ENCODE measurements at places on chromosomes 1 and 21.

GRCh38 chr1:163922743-163923201 lies 601.0 kb downstream of the NUF2 start:
- DNase-seq: no peak

GRCh38 chr1:62725255-62725654 lies 37.1 kb upstream of the DOCK7 start:
- no peak for DNase-seq

DNA sequence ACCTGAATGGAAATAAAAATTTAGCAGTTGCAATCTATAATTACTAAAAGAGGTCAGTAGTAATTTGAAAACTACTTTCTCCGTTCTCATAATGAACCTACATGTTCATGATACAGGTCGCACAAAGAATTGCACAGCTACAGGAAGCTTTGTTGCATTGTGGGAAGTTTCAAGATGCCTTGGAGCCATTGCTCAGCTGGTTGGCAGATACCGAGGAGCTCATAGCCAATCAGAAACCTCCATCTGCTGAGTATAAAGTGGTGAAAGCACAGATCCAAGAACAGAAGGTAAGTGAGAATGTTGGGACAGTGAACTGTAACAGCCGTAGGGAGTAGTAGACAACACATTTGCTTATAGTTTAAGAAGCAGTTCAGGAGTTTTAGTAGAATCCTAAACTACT lies 68.8 kb upstream of the BMP8A start:
- DNase-seq: no peak

DNA sequence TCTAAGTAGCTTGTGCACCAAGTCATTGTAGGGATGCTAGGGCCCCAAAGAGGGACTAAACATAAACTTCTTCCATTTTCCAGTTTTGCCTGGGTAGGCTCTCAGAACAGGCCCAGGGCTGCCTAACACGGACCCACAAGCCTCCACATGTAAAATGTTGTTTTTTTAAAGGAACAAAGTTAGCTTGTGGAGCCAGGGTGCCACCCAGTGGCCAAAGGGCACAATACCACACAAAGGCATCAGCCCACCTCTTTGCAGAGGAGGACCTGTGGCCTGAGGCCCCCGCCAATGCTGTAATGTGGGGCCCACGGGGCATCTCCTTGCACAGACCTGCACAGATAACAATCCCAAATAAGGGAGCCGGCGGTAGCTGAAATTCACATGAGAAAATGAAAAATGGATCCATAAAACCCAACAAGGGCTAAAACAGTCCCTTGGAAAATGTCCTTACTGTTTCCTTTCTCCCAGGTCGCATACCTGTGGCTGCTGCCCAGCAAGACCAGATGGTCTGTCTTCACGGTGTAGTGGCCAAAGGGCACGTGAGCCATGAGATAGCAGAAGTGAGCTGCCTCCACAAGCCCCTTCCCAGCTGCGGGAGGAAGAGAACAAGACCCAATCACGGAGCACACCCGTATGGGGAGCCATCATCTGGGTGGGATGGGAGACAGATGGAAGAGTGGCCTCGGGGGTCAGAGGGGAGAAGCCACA lies 23.8 kb downstream of the SEC16B start:
- DNase-seq: peak; percentile 76

DNA sequence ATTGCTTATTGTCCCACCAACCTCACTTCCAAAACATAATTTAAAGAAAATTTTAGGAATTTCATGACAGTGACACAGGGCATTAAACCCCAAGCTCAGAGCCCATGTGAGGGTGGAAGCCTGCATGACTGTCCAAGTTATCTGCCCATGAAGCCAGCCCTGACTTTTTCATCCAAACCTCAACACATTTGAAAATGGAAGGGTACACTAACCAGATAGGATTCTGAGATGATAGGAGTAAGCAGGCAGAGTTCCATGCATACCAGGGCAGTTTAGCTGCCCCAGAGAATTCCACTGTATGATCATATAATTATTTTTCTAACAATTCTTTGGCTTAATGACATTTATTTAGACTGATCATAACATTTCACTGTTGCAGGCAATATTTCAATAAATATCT lies 986.0 kb downstream of the TTLL7 start:
- DNase-seq: no peak

DNA sequence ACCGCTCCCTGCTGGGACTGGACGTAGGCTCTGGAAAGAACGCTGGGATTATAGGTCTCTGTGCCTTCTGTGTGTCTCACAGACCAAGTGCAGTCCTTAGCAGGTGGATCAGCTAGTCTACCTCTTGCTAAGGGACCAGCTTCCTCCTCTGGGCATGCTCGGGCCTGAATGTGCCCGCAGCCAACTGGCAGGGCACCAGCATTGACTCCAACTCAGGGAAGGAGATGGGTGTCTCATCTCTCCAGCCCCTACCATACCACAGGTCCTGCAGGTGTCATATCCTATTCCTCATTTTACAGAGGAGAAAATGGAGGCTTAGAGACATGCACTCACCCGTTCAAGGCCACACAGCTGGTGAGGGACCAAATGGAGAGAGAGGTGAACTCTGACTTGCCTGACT lies 340.2 kb downstream of the PTPRU start:
- DNase-seq: no peak

DNA sequence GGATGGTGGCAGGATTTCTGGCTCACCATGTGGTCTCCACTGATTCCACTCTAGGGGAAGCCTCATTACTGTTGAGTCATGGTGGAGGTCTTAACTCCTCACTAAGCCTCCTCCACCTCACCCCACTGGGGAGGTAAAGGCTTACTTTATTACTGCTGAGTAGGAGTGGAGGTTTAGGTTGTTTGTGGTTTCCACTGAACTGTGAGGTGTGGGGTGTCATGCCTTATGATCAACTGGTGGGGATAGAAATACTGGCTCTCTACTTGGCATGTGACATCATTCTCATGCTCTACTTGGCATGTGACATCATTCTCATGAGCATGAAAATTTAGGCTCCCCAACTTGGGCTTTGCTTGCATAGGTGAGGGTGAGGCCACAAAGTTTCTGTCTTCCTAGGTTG lies 35.6 kb downstream of the COL6A1 start:
- no peak for DNase-seq

- no peak for DNase-seq
Observed at GRCh38 chr1:10824821-10825540, 28.5 kb upstream of the CASZ1 start.

DNA sequence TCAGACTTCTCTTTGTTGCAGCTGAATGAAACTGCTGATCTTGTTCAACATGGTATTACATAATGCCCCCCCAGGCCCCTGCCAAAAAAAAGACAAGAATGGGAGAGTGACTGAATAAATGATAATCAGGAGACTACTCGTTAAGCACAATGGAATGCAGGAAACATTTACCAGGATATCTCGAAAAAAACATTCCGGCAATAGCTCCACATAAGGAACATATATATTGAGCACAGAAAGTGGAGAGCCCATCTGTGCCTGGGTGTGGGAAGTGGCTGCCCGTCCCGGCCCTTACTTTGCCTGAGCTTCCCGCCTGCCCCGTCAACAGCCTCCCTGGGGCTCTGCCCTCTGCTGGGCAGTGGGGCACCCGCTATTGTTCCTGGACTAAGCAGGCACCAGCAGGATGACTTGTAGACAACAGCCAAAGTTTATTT lies 13.3 kb downstream of the TRIM11 start:
- no peak for DNase-seq

GRCh38 chr1:239276051-239276450 lies 110.3 kb upstream of the CHRM3 start:
- DNase-seq: no peak

- no peak for DNase-seq
Observed at GRCh38 chr1:153872331-153872730, 50.4 kb downstream of the GATAD2B start.

- DNase-seq: no peak
Observed at GRCh38 chr1:117652421-117652820, 46.6 kb downstream of the TENT5C start.

DNA sequence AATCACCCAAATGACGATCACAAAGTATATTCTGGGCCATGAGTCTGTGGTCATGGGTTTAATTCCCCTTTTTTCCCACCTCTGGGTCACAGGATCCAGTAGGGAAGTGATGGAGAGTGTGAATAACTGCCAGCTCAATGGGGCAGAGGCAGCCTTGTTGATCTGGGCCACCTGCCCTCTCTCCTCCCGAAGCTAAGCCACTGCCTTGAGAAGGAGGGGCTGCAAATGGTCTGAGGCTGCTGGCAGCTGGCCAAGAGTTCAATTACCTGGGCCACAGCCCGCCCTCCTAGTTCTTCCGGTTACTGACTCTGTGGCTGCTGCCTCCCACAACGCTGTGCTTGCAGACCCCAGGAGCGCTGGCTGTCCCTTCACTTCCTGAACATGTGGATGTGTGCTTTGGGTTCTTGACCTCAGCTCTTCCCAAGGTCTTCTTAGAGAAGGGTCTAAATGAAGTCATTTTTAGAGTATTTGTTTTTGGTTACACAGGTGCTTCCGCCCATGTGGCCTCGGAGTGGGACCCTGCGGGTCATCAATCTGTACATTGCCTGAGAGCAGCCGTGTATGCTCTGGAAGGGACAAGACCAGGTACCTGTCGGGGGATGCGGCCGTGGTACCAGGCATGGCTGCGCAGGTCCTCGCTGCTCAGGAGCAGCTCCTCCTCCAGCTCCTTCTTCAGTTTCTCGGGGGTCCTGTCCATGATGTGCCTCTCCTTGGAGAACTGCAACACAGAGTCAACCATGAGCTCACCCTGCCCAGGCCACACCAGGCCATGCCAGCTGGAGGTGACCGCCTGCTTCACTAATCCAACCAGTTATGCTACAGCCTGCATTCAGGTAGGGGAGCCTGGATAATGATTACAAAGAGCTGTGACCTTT lies 89.7 kb downstream of the BCAR3 start:
- DNase-seq: peak; percentile 71

GRCh38 chr1:51517361-51518032 lies 1.6 kb downstream of the EPS15 start:
- no peak for DNase-seq

GRCh38 chr1:66752000-66752592 lies at the start of gene DYNLT5:
TSS of gene DYNLT5 (plus strand) at chr1:66752459. CDS start at chr1:66754659, 2,200 bp downstream.
- no peak for DNase-seq

- DNase-seq: no peak
Observed at GRCh38 chr1:51624855-51625254, 8.0 kb downstream of the OSBPL9 start.

DNA sequence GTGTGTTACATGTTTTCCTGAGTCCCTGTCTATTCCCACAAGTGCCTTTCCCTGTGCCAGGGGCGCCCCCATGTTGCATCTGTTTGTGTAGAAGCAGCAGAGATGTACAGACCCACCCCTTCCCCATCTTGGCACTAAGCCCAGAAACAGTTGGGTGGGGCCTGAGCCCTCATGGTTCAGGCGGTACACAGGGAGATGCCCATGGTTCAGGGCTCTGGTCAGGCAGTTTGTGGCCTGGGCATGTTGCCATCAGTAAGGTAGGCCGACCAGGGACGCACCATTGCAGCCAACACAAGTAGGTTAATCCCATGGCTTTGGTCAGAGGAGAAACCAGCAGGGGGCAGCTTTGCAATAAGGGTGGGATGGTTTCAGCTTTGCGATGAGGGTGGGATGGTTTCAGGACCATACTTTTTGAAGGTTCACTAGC lies 914 bp upstream of the ADGRB2 start:
- peak; percentile 52 for DNase-seq

DNA sequence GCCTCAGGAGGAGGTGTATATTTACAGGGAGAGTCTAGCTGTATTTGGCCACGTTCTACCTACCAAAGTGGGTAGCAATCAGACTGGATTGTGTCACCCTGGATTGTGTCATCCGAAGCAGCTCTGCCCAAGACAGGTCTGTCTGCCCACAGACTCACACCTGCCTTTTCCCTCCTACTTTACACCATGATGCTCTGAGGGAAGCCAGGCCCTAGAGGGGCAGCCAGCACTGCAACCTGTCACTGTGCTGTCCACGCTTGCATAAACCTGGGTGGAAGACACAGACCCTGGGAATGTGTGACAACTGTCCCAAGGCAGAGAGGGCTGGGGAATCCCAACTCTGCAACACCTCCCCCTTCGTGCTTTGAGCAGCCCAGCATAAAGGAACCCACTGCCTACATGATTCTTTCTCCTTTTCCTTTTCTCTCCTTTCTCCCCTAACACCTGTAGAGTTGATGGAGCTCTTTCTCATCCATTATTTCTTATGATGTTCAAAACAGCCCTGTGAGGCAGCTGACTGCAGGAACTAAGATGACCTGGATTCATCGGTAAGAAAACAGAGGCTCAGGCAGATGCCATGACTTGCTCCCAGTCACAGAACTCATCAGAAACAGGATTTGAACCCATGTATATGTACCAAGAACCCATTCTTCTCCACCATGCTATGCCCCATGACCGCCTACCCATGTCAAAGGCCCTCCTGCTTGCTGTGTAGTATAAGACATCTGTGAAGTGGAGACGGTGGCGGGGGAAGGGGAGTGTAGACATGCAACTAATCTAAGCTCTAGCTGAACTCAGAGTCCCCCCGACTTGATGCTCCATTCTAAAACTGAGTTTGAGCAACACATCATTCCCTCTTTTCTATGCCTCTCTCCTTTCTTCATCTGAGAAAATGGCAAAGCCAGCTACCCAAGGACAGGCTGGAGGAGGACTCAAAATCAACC lies 55.9 kb downstream of the ITPKB start:
- no peak for DNase-seq

GRCh38 chr1:29984862-29985605 lies 738.4 kb downstream of the MATN1 start:
- DNase-seq: no peak

DNA sequence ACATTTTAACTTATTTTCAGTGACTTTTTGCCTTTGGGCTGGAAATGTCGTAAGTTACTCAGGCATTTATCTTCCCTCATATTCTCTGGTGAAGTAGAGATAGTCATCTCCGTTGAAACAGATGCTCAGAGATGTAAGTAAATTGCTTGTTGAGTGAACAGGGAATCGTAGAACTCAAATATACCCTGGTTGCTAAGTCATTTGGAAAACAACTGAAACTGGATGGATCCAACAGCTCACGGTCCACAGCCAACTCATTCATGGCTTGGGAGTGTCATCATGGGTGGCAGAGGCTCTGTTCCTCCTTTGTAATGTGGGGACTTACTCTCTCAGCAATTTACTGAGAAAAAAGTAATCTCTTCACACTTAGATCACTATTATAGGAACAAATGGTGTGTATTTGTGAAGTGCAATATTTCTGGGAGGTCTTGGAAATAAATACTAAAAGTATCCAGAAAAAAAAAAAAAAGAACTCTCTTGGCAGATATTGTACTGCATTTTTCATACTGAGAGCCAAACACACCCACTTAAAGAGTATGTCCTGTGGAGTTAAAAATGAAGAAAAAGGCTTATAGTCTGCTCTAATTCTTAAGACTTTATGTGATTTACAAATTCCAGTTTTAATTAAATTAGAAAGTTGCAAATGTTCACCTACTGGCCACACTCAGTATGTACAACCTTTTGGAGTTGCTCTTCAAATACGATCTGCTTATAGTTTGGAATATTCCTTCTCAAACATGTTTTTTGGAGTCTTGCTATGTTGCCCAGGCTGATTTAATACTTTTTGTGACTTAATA lies 107.4 kb downstream of the LEPR start:
- peak; percentile 28 for DNase-seq

GRCh38 chr1:53543130-53543777 lies 84.1 kb downstream of the DMRTB1 start:
- DNase-seq: no peak

DNA sequence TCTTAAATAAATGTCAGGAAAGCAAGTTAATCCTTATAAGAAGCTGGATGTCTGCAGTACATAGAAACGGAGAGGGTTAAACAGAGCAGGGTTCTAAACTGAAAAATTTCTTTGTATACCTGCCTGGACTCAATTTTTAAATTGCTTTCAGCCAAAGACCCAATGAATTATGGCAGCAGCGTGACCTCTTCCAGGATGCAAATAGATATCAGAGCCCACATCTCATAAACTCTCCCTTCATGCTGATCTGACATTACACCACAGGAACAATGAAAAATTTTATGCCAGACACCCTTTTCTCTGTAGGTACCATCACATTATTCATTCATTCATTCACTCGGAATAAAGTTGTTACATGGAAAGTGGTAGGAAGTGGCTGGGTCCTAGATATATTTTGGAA lies 236.4 kb downstream of the NUF2 start:
- DNase-seq: no peak

Measured in HEK293T (cell line).